ENCODE measurements at places on chromosomes 7 and 10.

GRCh38 chr10:36094096-36094495 lies 452.0 kb upstream of the FZD8 start:
- DNase-seq, result no peak

GRCh38 chr7:22672846-22673680 lies 53.9 kb upstream of the IL6 start:
- DNase-seq, result no peak

DNA sequence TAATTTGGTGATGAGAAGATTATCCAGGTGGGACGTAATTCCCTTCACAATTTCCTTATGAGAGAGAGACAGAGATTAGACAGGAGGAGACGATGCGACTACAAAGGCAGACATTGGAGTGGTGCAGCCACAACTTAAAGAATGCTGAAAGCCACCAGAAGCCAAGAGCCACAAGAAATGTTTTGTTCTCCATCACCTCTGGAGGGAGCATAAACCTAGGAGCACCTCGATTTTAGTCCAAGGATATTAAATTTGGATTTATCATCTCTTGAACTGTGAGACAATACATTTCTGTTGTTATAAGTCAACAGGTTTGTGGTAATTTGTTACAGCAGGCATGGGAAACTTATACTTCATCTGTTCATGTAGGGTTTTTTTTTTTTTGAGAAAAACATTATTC lies 418.9 kb downstream of the DGKB start:
- no peak for DNase-seq

DNA sequence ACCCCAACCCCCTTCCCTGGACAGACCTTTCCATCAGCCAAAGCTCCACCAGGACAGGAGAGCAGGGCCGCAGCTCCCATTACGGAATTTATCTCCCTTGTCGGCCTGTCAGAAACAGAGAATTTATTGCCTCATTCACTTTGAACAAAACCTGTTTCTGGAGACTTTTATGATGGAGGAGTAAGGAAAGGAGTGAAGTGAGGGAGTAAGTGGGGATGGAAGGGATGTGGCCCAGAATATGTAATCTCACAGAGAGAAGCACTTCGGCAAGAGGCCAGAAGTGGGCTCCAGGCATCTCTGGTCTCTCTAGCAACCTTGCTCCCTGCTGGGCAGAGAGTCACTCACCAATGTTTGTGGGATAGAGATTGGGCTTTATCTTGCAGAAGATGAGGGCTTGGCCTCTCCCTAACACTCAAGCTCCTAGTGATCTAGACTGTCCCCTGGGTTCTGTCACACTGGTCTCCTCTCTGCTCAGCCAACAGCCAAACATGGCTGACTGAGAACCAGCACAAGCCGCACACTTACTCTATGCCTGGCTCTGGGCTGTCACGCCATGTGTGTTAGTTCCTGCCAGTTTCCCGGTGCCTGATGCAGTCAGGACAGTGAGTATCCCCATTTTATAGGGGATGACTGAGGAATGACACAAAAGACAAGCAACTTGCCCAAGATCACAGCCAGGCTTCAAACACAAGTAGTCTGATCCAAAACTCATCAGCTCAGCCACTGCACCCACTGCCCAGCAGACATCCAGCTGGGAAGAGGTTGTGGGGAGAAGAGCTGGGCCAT lies 149.4 kb upstream of the ZMIZ1 start:
- DNase-seq, result no peak

DNA sequence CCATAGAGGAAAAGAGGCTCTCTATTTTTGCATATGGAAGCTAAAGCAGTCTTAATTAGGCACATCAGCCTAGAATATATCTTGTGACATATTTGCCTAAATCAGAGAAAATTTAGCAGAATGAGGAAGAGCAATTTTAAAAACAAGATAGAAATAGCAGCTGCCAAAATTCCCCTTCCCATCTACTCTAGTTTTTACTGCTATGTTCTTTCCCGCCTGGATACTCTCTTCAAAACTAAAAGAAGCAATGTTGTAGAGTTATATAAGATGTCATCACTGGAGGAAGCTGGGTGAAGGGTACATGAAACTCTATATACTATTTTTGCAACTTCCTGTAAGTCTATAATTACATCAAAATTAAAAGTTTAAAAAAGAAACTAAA lies 87.0 kb downstream of the ARMH3 start:
- no peak for DNase-seq

DNA sequence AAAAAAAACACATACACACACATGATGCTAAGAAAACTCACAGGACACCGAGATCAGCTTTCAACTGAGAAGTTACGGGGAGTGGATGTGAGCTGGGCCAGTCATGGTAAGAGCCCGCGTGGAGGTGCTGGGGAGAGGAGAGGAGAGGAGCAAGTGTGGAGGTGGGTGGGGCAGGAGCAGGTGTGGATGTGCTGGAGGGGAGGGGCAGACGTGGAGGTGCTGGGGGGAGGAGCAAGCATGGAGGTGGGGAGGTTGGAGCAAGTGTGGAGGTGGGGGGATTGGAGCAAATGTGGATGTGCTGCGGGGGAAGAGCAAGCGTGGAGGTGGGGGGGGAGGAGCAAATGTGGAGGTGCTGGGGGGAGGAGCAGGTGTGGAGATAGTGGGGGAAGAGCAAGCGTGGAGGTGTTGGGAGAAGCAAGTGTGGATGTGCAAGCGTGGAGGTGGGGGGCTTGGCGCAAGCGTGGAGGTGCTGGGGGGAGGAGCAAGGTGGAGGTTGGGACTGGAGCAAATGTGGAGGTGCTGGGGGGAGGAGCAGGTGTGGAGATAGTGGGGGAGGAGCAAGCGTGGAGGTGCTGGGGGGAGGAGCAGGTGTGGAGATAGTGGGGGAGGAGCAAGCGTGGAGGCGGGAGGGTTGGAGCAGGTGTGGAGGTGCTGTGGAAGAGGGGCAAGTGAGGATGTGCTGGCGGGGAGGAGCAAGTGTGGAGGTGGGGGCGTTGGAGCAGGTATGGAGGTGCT lies 24.5 kb upstream of the NCAPG2 start:
- DNase-seq, result no peak

- DNase-seq, result no peak
These were observed 57.1 kb downstream of the SLIT1 start for GRCh38 chr10:97128516-97129154.

- DNase-seq, result no peak
These were observed 364.7 kb upstream of the NFE2L3 start for GRCh38 chr7:25787336-25787735.

DNA sequence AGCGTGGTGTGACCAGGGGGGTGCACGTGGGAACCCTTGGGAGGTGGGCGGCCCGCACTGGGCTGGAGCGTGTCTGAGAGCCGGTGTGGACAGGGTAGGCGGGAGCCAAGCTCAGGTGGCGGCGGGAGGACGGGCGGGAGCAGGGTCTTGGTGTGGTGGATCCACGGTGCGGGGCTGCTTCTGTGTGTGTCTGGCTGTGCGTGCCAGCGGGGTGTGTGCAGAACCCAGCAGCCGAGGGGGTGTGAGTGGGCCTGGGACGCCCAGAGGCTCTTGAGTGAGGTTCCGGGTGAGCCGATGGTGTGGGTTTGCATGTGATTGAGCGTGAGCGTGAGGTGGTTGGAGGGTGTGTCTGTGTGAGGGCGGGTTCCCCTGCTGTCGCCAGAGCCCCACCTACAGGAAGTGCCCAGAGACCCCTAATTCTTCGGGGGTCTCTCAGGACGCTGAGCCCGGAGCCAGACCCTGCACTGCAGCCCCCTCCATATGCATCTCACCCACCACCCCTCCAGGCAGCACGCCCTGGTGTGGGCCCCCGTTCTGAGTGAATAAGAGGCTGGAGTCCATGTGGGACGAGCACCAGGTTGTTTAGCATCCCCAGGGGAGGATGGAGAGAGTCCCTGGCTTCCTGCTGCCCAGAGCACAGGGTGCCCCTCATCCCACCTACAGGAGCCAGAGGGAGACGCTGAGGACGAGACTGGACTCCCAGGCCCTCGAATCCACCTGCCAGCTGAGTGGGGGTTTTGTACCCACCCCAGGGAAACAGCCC lies 78.2 kb downstream of the ELFN1 start:
- no peak for DNase-seq

- peak; percentile 66 for DNase-seq
These were observed 29.8 kb downstream of the BCAP29 start for GRCh38 chr7:107609811-107610261.

GRCh38 chr10:86681047-86681446 lies 12.7 kb downstream of the LDB3 start:
- DNase-seq, result no peak

- no peak for DNase-seq
These were observed 120.1 kb downstream of the PTPN20 start for GRCh38 chr10:47031211-47031900.

DNA sequence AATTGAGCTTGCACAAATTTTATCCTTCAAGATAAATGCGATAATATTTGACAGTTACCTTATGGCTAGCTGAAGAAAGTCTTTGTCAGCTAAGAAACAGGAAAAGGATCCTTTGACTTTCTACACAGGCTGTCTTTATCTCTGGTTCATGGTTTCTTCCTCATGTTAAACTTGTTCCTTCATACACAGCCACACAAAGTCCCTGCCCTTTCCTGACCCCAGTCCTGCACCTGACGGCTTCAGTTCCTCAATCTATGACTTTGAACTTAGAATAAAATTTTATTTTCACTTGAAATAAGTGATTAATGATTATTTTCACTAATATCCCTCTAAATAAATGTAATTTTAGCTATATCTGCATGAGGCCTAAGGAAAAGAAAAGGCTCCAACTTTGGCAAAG lies 77.8 kb upstream of the PRSS1 start:
- DNase-seq, result no peak

DNA sequence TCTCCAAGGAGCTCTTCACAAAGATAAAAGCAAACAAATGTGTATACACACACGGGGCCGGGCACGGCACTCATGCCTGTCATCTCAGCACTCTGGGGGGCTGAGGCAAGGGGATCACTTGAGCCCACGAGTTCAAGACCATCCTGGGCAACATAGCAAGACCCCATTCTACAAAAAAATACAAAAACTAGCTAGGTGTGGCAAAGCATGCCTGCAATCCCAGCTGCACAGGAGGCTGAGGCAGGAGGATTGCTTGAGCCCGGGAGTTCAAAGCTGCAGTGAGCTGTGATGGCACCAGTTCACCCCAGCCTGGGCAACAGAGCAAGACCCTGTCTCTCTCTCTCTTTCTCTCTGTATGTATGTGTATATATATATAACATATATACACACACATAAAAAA lies 22.3 kb downstream of the TTYH3 start:
- DNase-seq, result peak; percentile 19

Measured in NCI-H1105 treated with DMSO at 0.1 percent for 48 hours (cell line).